AG10803 (cell line): ENCODE measurements at places on chromosomes 7 and 10.

DNA sequence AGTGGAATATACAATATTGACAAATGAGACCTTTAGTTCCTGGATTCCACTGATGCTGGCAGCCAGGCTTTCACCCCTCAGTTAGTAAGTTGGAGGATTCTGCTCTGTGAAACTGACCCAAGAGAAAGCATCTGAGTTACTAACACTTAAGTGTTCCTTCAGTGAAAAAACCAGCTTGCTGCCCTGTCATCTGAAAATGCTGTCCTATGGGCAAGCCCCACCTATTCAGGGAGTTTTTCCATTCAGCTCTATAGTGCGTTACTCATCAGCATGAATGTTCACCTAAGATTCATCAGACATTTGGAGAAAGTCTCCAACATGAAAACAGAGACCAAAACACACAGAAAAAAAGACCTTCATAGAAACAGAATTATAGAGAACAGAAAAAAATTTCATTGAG, 37.9 kb downstream of the PRPF18 start:
- no peak for DNase-seq

GRCh38 chr7:77359599-77359998, 56.5 kb downstream of the GSAP start:
- no peak for DNase-seq

DNA sequence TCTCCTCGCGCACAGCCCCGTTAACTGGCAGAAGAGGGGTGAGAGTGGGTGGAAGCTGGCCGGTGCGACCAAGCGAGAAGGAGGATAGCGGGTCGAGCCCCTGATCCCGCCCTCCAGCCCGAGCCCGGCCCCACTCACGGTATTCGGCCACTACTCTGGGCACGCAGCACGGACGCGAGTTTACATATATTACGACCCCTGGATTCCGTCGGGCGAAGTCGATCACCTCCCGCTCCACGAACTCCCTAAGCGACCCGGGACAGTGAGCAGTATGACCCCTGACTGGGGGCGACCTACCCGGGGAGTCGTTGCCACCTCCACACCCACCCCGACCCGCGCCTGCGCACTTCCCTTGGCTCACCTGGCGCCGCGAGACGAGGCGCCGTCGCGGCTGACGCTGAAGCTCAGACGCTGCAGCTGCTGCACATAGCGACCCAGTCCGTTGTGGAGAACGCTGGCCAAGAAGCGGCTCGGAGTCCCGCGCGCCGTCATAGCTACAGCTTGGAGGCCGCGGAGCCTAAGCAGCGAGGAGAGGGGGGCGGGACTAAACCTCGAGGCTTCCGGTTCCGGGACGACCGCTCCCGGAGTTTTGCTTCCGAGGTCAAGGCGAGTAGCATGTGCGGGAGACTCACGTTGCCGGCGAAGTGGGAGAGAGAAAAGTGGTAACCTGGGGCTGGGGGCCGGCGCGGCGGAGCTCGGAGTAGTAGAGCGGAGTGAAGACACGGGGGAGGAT, at the start of the genes MRPL43 and TWNK:
TSS of gene MRPL43 (minus strand) at position 546 of the 733 bp plus-strand sequence. CDS start at position 492, 54 bp downstream.
TSS of gene TWNK (plus strand) at position 592 of the 733 bp plus-strand sequence. CDS start 668 bp downstream, outside the sequence.
- DNase-seq, result peak; percentile 61

GRCh38 chr7:150731916-150732315, 5.3 kb upstream of the GIMAP5 start:
- no peak for DNase-seq

- peak; percentile 24 for DNase-seq
Measured at GRCh38 chr10:117320050-117320665, 55.1 kb downstream of the PDZD8 start.

- DNase-seq, result no peak
Measured at GRCh38 chr10:119933179-119933578, 40.6 kb downstream of the SEC23IP start.

GRCh38 chr7:55548295-55548731, 24.0 kb downstream of the VOPP1 start:
- DNase-seq, result no peak

- no peak for DNase-seq
Measured at GRCh38 chr7:155571581-155572345, 25.4 kb upstream of the CNPY1 start.

- peak; percentile 25 for DNase-seq
Measured at GRCh38 chr10:123512901-123513775, 153.0 kb upstream of the GPR26 start.

- peak; percentile 99 for DNase-seq
Measured at GRCh38 chr10:598415-599170, 90.9 kb downstream of the DIP2C start.

DNA sequence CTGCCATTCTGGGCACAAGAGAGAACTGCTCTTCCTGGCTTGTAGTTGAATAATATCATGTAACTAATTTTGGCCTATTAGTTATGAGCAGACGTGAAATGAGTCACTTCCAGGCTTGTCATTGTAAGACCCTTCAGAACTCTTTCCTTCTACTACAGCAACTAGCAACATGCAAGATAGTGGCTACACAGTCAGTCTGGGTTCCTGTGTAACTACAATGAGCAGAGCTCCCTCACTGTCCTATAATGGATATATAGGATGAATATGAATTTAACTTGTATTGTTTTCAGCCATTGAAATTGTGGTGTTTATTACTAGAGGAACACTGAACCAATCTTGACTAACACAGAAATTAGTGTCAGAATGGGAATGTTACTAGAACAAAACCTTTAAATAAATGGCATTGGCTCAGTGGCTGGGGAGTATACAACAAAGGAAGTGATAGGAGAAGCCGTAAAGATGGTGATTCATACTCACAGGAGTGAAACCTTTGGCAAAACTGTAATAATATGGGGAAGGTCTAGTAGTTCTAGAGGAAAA, 2.9 kb upstream of the MTPN start:
- no peak for DNase-seq

DNA sequence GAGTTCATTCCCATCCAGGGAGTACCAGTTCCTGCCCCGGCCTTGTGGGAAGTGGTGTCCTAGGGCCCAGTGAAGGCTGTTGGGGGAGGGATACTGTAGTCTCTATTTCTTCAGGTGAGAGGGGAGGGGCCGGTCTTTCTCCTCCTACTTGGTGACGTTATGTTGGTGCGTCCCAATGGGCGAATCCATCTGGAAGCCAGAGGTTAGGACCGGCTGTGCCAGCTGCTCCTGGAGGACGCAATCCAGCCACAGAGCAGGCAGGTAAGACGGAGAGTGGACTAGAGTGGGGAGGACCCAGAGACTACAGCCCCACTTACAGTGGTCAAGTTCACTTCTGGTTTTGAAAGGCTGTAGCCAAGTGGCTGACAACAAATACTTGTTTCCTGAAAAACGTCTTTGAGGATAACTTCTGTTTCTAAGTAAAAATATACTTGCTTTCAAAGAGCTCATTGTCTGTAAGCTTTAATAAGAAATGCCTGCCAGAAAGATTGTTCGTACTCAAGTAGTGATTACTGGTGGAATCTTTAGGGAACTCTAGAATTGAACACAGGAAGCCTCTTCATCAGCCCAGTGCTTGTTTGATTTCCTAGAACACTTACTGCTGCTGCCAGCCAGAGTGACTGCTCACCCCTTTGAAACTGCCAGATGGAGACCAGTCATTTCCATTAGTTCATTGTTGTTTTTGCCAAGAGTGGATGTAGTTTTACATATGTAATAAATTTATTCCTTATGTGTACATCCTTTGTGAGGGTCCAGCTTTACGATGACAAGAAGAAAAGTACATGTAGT, 25.4 kb downstream of the RBM33 start:
- peak; percentile 60 for DNase-seq

DNA sequence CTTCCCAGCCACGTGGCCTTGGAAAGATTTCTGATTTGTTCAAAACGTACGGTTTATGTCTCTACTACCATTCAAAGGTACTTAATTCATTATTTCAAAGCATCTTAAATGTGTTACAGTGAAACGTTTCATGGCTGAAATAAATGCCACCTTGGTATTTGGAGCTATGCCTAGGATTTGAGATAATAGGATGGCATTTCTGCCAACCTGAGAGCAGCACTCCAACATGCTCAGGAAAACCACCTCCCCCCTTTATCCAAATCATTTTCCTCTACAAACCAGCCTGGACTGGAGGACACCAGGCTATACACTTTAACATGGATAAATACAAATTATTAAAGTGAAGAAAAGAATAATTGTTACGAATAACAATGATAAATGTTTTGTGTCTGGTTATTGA, 260.9 kb downstream of the ZMYND11 start:
- no peak for DNase-seq

DNA sequence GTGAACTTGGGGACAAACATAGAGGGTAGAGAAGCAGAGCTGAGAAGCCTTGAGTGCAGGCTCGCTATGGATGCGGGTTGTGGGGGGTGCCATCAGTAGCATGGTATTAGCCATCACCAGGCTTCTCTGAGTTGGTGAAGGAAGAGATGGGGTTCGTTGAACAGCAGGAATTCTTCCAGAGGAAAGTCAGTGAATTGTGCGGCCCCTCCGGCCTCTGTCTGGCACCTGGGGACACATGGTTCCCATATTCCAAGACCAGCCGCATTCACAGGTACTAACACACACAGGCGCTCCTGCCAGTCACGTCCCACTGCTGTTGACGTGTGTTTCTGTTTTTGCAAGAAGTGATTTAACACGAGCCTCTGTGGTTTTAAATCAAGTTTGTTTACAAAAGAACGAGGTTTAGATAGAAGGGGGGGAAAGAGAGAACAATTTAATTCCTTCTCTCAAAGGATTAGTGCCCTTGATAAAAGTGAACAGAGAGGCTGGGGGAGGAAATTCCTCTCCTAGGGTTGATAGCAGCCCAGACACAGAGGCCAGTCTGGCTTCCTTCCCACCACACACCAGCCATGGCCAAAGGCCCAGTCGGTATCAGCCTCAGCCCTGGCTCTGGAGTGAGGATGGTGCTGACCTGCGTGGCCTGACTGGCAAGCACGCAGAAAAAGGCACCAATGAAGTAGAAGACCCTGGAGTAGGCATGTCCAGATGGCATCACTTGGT, 252.6 kb upstream of the IGFBP3 start:
- peak; percentile 41 for DNase-seq

GRCh38 chr7:47550788-47551470, 31.0 kb downstream of the TNS3 start:
- DNase-seq, result no peak

GRCh38 chr10:24569828-24570657, 153.6 kb downstream of the ARHGAP21 start:
- no peak for DNase-seq

- peak; percentile 63 for DNase-seq
Measured at GRCh38 chr10:93080350-93081046, 6.8 kb downstream of the CYP26A1 start.

DNA sequence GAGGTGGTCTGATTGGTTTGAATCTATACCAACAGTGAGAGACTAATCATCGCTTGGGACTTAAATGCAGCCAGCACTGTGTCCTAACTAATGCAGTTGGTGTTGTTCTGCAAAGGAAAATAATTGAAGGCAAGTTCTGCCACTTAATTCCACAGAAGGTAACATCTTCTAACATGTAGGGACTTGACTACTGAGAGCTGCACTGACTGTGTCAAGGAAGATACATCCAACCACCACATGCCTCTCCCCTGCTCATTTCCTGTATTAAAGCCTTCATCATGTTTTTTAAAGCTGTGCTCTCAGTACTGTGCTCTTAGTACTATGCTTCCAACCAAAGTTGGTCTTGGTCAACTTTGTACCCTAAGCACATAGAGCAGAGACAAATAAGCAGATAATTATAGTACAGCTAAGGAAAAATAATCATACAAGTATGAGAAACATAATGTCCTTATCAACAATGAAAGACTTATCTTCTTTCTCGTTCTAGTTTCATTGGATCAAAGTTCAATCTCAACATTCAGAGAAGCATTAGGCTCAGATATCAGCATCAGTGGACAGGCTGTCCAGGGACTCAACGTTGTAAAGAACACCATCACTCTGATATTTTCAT, 2.8 kb upstream of the CYP3A4 start:
- DNase-seq, result no peak
